ENCODE measurements at places on chromosomes 2 and 18.

DNA sequence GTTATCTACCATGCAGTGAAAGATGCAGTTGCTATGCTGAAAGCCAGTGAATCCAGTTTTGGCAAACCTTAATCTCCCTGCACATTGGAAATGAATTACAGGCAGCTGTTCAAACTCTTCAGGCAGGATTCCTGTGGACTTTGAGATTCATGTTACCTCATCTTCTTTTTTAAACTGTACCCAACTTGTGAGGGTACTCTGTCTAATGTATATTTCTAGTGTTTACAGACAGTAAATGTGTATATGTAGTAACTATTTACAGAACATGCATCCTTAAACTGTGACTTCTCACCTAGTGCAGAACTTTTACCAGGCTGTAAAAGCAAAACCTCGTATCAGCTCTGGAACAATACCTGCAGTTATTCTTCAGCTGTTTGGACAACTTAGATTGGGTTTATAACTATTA lies 50.9 kb downstream of the KDM3A start:
- no peak for DNase-seq

DNA sequence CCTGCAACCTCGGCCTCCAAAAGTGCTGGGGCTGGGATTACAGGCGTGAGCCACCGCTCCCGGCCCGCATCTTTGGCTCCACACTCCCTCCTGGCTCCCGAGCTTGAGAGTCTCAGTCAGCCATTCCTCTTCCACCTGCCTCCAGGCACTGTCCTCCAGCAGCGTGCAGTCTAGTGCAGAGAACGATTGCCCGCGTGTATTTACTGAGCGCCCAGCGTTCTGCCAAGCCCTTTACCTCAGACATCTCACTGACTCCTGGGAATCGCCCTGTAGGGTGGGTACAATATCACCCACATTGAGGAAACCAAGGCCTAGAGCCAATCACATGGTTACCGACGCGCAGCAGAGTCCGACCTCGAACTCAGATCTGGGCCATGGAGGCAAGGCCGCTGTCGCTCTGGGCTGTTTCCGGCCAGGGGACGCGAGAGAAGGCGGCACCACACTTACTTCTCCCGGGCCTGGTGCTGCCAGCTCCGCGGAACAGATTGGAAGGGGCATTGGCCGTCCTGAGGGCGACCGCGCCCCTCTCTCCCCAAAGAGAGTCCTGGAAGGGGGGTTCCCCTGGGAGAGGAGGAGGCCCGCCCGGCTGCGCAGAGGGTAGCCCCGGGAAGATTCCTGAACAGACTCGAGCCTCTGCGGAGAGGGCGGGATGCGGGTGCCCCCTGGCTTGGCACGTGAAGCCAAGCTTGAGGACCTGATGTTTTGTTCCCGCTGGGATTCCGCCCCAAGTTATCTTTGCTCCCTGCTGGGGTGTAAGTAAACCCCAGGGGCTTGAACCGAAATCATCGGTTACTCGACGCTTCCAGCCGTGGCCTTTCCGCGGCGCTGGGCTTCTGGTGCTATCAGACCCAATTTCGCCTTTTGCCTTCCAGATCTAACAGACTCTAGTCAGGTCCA lies 5.2 kb upstream of the DLX2 start:
- no peak for DNase-seq

DNA sequence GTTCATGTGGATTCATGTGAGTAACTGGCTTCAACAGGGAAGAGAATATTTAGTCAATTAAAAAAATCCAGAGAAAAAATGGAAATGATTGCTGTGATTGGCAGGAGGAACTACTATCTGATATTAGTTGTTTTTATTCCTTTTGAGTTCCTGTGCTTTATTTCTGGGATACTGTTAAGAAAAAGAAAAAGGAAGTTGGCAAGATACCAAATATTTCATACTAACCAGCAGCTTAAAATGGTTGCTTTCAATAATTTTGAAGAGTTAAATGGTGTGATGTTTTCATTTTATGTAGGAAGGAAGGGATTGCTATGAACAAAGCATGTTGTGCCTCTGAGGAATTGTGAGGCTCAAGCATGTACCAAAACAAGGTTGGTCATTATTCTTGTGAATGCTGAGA lies 8.1 kb upstream of the MTX2 start:
- no peak for DNase-seq

GRCh38 chr18:916562-916961 lies 11.9 kb downstream of the ADCYAP1 start:
- no peak for DNase-seq

GRCh38 chr2:27409321-27410073 lies at the start of gene PPM1G:
Gene PPM1G, minus strand, starts transcription at chr2:27409591. Its CDS starts 169 bp downstream, at chr2:27409422.
- peak; percentile 88 for DNase-seq

- no peak for DNase-seq
These were observed 5.4 kb downstream of the CMPK2 start for GRCh38 chr2:6860296-6860695.

- no peak for DNase-seq
These were observed 79.5 kb upstream of the ALPP start for GRCh38 chr2:232299084-232299483.

DNA sequence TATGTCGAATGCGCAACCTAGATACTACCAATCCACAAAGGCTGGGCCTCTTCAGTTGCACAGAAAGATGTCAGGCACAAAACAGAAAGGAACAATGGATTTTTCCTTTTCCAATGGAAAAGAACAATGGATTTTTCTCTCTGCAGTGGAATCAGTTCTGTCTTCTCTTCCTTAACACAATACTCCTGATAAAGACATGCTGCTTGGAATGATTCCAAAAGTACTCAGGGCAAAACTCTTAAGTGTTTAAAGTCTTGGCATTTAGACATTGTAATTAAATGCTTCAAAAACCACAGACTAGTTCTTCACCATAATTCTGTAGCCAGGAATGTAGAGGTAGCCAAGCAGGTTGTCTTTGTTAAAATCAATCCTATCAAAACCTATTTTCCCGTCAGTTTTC lies 46.7 kb upstream of the FLACC1 start:
- DNase-seq: peak; percentile 43

DNA sequence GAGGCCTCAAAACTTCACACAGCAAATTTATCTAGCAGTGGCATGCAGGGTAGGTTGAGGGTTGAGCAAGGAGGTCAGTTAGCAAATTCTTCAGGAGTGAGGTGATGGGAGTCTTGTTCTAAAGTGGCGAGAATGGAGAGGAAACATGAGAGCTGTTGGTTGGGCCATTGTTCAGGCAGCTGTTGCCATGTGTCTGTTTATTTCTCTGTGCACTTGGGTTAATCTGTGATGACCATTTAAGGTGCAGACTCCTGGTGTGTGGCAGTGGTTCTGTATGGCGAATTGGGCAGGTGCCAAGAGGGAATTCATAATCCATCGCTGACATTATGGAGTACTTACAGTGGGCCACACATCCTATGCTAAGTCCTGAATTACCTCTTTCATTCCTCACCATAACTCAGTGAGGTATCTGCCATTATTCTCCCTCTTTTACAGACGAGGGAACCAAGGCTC lies 30.4 kb downstream of the TMEM178A start:
- peak; percentile 95 for DNase-seq

- no peak for DNase-seq
These were observed 881.0 kb downstream of the CPS1 start for GRCh38 chr2:211437396-211437795.

DNA sequence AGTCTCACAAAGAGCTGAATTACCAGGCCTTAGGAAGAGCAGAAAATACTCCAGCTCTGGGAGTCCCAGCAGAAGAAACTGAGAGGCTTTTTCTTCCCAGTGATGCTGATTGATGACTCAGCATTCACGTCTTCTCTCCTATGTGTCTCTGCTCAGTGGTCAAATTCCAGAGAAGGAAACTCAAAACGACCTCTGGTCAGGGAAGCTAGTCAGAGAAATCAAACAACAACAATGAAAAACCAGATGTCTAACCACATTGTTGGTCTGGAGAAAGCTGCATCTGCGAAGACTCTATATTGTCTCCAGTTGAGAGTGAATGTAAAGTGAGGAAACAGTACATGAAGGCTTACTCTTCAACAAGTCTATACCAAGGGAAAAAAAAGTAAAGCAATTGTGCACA lies 28.6 kb upstream of the CERS6 start:
- peak; percentile 18 for DNase-seq

GRCh38 chr2:239590276-239590675 lies 189.5 kb upstream of the HDAC4 start:
- no peak for DNase-seq

DNA sequence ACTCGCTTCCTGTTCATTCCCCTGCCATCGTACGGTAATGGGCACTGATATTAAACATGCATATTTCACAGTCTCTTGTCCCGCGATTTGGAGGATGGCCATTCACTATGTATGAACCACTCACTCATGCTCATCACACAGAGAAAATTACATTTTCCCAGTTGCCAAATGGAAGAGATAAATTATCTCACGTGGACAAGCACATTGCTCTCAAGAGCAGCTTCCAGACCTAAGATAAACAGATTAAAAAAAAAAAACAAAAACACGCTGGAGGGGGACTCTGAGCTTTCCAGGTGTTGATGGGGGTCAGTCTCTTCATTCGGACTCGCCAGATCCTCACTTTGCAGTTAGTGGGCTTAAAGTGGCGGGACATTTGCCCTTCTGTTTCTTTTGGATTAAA lies 1.7 kb upstream of the MAPK4 start:
- no peak for DNase-seq

GRCh38 chr2:237412988-237413776 lies 782 bp downstream of the COL6A3 start:
- no peak for DNase-seq

DNA sequence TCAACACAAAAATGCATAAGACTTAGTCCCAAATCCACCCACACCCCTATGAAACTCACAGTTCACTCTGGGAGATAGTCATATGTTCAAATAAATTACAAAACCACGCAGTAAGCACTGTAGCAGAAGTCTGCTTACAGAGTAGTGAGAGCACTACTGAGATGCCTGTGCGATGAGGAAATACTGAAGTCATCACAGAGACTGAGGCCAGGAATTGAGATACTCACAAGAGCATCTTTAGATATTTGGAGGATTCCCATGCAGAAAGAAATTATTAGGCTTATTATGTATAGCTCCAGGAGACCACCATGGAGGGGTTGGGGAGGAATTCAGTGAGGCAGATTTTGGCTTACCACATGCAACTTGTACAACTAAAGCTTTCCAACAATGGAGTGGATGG lies 82.3 kb downstream of the ANTXR1 start:
- DNase-seq: no peak

- no peak for DNase-seq
These were observed 91.8 kb downstream of the MTCL1 start for GRCh38 chr18:8797206-8797605.

DNA sequence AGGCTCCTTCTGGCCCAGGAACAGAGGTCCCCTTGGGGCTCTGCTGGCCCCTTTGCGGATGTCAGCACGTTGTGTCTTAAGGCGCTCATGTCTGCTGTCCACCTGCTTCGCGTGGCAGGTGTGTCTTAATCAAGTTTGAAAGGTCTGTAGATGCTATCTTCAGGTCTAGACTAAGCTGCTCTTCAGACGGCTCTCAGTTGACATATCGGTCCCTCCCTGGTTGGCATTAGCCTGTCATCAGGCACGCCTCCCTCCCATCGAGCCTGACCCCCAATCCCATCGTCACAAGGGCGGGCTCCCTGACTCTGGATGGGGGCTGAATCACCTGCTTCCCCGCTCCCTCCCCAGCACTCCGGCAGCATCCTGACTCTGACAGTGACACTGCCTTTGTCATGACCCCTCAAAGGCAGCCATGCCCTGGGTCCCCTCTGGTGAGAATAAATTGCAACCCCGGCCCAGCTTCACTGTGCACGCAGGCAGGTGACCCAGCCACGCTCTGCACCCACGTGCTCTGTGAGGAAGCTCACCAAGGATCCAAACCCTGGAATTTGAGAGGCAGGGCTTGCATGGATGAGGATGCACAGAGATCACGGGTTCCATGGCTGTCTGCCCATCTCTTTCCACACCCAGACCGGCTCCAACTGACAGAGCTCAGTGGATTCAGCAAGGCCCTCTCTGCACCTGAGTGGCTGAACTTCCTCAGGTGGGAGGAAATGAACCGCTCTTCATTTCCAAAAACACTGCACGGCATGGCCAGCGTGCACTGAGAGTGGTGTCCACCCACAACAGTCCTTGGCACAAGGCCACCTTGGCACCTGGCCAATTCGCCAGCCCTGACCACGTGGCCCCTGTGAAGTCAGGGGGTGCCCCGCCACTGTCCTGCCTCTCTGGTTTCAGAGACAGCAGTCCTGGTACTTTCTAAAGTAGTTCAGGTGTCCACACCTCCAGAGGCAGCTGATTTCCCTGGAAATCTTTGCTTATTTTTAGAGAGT lies 110.2 kb upstream of the GPC1 start:
- DNase-seq: no peak

DNA sequence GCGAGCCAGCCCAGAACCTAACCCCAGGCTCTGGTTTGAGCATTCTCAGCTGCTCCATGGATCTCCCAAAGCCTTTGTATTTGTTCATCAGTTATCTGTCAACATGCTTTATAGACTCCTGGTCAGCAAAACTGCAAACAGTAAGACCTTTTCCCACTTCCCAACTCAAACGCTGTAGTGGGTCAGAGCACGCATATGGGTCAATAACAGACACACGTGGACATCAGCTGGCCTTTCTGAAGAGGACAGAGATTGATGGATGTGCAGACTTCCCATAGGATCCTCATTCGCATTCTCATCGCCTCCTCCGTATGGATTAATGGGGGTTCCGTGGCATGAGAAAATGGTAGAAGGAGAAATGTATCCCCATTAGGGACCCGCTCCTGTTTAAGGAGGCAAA lies 508.1 kb downstream of the EIPR1 start:
- no peak for DNase-seq

GRCh38 chr2:77746780-77747179 lies 224.6 kb upstream of the LRRTM4 start:
- no peak for DNase-seq

DNA sequence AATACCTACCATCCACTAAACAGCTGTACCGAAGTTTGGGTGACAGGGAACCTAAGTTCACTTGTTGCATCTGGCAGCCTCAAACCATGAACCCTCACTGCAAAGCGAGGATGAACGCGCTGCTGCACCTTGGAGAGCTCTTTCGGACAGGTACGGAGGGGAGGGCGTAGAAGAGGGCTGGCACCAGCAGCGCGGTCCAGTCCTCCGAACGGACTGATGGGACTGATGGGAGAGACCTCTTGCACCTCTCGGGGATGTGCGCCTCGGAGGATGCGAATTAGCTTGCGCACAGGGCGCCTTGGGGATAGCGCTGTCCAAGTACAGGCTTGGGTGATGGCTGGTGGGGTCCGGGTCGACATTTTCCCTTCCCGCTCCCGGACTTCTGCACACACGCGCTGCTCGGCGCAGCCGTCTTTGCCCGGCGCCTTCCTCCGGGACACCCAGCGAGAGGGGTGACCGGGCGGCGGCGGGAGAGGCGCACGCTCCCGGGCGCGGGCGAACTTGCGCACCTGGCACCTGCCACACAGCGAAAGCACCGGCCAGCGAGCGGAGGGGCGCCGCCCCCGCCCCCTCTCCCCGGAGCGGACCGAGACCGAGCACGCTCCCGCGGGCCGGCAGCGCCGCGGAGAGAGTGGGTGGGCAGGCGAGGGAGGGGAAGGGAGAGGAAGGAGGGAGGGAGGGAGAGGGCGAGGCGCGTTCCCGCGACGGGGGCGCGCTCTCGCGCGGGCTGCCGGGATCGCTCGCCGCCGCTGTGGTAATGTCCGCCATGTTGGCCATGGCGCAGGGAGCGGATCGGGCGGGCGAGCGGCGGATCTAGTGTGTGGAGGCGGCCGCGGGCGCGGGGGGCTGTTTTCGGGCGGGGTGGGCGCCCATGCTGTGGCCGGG lies at the start of gene EPC2:
EPC2 (plus strand) TSS at position 754 of the 885 bp plus-strand sequence. CDS start 267 bp downstream, outside the sequence.
- DNase-seq: peak; percentile 29

- no peak for DNase-seq
These were observed 260.7 kb upstream of the MGAT5 start for GRCh38 chr2:133993160-133993559.

All from kidney glomerular epithelial cell (primary cell).